ENCODE measurements at places on chromosomes 6 and 20.

DNA sequence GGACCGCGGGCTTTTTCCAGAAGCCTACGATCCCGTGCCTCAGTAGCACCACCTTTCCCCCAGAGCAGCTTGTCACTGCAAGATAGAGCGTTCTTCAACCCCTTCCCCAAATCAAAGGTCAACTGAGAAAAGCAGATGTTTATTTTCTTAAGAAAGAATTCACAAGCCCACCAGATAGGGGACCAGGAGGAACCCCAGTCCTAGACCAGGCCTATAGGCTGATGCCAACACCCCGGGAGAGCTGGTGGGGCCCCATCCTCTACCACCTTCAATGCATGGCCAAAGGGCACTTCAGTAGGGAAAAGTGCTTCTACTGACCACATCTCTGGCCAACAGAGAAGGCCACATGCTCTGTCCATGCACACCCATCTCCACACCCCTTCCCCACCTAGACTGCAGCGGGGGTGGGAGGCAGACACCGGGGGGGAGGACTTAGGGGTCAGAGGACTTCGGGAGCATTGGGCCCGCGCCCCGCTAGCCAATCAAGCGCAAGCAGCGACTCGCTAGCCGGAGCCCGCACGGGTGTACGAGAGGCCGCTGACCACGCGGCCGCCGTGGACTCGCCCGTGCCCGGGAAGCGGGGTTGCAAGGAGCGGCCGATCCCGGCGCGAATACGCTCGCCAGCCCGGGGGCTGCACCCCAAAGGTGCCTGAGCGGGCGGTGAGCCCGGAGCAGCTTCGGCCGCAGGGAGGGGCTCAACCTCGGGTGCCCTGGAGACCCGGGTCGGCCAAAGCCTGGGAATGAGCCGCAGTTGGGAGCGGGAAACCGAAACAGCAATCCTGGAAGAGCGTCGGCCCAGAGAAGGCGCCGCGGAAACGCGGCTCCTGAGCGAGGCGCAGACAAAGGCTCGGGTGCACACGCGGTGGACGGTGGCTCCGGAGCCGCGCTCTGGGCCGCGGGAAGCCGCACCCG, 2.8 kb downstream of the PDE10A start:
- no peak for DNase-seq

DNA sequence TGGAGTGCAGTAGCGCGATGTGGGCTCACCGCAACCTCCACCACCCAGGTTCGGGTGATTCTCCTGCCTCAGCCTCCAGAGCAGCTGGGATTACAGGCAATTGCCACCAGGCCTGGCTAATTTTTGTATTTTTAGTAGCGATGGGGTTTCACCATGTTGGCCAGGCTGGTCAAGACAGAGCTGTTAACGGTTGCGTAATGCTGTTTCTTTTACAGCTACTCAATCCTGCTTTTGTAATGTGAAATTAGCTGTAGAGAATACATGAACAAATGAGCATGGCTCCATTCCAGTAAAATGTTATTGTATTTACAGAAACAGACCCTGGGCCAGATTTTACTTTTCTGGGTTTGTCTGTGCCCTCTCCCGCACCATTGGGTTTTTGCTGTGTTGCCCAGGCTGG, 1.9 kb downstream of the PNLDC1 start:
- DNase-seq = peak; percentile 75

GRCh38 chr20:45432294-45432693, 16.4 kb downstream of the PIGT start:
- DNase-seq = no peak

DNA sequence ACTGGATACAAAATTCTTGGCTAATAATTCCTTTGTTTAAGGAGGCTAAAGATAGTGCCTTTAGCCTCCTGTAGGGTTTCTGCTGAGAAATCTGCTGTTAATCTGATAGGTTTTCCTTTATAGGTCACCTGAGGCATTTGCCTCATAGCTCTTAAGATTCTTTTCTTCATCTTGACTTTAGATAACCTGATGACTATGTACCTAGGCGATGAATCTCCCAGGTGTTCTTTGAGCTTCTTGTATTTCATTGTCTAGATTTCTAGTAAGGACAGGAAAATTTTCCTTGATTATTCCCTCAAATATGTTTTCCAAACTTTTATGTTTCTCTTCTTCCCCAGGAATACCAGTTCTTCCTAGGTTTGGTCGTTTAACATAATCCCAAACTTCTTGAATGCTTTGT, 479.4 kb upstream of the MAN1A1 start:
- DNase-seq = no peak

DNA sequence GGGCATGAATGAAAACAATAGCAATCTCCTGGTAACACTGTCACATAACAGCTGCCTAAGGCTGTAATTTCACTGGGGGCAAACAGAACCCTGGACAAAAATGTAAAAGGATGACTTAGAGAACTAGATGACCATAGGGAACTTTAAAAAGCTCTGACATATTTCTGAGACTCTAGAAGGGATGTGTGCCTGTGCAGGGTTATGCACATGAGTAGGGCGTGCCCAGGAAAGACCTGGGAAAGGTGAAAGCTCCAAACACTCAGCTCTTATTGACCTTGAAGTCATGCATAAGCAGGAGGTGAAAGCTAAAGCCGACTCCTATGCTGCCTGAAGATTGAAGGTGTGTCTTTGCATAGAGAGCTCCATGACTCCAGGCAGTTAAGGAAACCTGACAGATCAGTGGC, 118.4 kb upstream of the BTBD3 start:
- DNase-seq = no peak

DNA sequence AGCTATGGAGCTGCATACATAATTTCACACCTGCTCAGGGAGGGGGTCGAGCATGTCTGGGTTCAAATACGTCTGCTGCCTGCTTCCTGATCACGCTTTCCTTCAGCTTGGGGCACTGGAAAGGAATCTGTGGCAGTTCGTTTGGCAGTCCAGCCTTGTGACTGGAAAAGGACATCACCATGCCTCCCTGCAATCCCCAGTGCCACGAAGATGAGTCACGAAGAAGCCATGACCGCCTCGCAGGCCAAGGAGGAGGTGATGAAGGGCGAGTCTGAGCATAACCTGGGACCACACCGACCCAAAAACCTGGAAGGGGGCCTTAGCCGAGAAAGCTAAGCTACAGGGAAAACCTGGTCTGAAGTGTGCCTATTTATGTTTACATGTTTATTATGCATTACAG, 13.1 kb downstream of the JAG1 start:
- DNase-seq = no peak

- peak; percentile 38 for DNase-seq
Observed at GRCh38 chr6:127879685-127880084, 21.2 kb downstream of the THEMIS start.

DNA sequence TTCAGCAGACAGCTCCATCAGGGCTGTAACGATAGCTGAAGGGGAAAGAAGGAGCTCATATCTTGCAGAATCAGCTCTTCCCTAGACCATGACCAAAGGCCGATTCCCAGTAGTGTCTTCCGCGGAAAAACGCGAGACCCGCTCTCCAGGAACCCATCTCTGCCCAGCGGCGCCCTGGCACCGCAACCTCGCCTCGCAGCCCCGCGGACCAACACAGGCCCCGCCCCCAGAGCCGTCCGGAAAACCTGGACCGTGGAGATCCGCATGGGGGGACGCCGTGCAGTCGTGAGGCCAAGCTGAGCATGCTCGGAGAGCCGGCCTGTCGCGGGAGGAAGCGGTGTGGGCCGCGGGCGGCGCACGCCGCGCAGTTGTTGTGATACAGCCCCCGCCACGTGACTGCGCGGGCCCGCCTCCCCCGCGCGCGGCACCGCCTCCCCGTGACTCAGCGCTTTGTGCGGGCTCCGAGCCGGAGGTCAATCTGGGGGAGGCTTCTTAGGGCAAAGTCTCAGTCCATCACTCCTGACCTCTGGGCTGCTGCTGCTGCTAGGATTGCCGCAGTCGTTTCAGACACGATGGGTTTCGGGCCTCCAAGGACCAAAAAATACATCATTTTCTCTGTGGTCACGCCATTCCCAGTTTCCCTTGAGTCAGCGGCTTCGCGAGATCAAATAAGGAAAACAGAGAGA, 3.1 kb upstream of the GCLC start:
- DNase-seq = peak; percentile 98

GRCh38 chr6:45698046-45698445, 317.6 kb downstream of the CLIC5 start:
- DNase-seq = no peak

- DNase-seq = no peak
Observed at GRCh38 chr6:23403460-23403859, 722.6 kb upstream of the NRSN1 start.

DNA sequence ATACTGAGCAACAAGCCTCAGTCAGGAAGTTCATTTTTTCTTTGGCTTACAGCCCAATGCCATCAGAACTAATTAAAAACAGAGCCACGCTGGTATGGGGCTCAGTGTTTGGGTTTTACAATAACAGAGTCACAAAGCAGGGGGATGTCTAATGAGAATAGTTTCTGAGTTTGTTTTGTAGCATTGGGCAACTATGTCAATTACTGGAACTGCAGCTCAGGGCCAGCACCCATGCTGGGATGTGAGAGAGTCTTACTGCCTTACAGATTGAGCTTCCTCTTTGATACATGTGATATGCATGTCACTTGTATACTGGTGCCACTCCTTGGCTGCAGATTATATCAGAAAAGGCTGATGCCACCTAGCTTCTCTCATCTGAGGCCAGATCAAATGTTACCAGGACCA, 117.6 kb downstream of the TFAP2B start:
- DNase-seq = peak; percentile 10

- DNase-seq = no peak
Observed at GRCh38 chr6:20203561-20204511, 8.4 kb downstream of the MBOAT1 start.

DNA sequence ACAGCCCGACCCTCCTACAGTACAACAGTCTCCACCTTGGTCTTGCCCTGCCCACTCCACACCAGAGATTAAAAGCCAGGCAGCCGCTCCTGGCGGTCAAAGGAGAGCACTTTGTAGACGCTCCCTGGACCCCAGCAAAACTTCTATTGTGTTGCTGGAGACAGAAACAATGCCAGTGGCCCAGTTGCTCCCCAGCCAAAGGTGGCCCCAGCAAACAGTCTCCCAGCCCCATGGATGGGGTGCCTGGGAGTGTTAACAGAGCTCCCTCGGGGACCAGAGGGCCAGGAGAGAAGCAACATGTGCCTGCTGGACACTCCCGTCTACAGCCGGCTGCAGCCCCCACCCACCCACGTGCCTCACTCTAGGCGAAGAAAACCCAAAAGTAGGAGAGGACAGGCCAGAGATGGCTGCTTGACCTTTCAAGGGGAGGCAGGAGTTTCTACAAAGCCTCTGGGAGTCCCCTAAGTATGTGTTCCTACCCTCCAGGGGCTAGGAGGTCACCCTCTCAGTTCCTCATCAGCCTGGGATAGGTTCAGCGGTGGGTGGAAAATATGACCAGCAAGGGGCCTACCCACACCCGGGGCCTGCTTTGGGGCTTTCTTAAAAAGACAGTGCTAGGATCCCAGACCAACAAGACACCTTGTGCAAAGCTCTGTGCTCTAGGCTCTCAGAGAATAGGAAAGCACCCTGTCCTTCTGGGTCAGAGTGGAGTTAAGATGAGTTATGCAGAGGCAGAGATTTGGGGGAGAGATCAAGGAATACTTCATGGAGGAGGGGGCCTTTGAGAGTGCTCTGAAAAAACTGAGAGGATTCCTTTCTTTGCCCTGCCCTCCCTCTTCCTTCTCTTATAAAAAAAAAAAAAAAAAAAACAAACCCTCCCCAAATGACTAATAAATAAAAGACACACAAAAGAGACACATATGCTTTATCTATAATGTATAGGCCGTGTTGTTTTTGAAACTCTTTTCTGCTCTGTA, 19.0 kb upstream of the PREX1 start:
- no peak for DNase-seq

DNA sequence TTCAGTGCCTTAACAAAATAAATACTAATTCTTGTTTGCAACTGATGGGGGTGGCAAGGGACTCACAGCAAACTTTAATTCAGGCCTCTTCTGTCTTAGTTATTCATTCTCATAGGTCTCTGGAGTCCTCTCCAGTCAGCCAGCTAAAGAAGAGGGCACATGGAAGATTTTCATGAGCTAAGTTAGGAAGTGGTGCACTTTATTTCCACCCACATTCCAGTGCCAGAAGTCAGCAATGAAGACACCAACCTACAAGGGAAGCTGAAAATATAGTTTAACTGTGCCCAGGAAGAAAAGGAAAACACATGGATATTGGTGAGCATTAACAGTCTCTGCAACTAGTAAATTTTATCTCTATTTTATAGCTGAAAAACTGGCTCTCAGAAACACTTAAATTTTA, 16.7 kb upstream of the IRAK1BP1 start:
- no peak for DNase-seq

- peak; percentile 21 for DNase-seq
Observed at GRCh38 chr20:35952480-35953386, 1.6 kb downstream of the SCAND1 start.

DNA sequence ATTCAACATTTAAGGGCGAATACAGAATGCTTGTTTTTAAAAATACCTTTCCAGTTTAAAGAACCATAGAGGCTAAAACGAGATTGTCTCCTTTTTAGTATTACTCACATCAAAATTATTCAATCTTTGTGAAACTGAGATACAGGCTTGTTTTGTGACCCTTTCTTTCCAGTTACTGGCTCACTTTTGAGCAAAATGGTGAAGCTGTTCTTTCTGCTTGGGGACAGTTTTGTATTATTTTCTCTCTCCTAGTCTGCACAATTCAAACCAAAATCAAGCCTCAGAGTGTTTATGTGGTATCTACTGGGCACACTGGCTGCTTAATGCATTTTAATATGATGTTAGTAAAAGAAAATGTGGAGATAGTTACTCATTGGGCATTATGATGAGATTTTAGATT, 36.5 kb downstream of the HIVEP1 start:
- no peak for DNase-seq

- DNase-seq = no peak
Observed at GRCh38 chr6:123913863-123914262, 110.2 kb downstream of the NKAIN2 start.

DNA sequence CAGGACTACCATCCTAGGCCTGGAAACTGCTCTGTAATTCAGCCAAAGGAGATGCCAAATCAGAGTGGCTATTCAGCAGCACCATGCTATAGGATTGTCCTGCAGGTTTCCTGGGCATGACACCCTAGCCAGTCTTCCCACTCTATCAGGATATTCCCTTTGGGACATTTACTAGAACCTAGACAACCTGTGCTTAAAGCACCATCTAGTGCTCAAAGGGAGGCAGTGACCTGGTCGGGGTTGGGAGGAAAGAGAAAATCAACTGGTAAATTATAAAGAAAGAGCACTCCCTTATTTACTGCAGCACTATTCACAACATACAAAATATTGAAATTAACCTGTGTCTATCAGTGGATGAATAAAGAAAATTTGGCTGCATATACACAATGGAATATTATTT, 67.2 kb upstream of the SMLR1 start:
- DNase-seq = no peak
